ENCODE measurements at places on chromosomes 5 and 9. TPM values are rescaled to one million over a fixed set of nuclear protein-coding genes. Genes with fewer than 3 reads are reported as not detected.

Gene SHOC1
- not detected for total RNA-seq

- no peaks in the 10 kb centered on the region for H3K27me3 ChIP-seq
- H3K4me1 ChIP-seq: no peaks in the 10 kb centered on the region
- DNase-seq: no peak
- H3K36me3 ChIP-seq: no peaks in the 10 kb centered on the region
- H3K4me3 ChIP-seq: no peak overlapping the region
Measured at GRCh38 chr5:107418071-107418470, 252.7 kb downstream of the EFNA5 start.

Gene DOCK8
- total RNA-seq: 22.6 TPM

- H3K4me3 ChIP-seq: no peak overlapping the region
- peaks cover 9% of the 10 kb centered on the region for H3K4me1 ChIP-seq
- DNase-seq: peak; percentile 63
- H3K36me3 ChIP-seq: no peaks in the 10 kb centered on the region
- H3K27me3 ChIP-seq: no peaks in the 10 kb centered on the region
- no peak overlapping the region for H3K27ac ChIP-seq
Measured at GRCh38 chr9:130680836-130681768, 12.5 kb upstream of the EXOSC2 start.

GRCh38 chr9:89464300-89464901, 33.5 kb downstream of the SEMA4D start:
- H3K4me3 ChIP-seq: no peak overlapping the region
- no peaks in the 10 kb centered on the region for H3K27me3 ChIP-seq
- H3K36me3 ChIP-seq: no peaks in the 10 kb centered on the region
- DNase-seq: no peak
- H3K4me1 ChIP-seq: no peaks in the 10 kb centered on the region

Gene PCDH1
- total RNA-seq: 9.8 TPM

DNA sequence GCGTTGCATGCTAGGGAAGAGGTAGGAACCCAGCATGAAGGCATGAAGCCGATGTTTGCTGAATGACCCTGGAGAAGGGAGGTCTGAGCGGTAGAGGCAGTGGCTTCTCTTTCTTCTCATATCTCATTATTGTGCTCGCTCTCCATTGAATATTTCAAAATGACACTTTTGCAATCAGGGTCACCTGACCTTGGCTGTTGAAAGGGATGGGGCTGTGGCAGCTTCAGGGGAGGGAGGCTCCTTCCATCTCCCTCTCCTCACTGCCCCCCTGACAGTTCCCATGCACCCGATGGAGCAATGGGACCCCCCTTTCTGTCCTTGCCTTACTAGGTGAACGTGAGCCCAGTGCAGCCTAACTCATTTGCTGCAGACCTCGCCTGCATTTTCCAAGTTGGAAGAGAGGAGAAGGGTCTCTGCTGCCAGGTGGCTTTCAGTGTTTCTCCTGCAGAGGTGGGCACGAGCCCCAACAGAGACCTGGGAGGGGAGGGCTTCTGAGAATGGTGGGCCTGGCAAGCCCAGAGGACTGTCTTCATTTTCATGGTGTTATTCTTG, 17.9 kb downstream of the STC2 start:
- H3K36me3 ChIP-seq: no peaks in the 10 kb centered on the region
- no peaks in the 10 kb centered on the region for H3K27me3 ChIP-seq
- H3K4me1 ChIP-seq: no peaks in the 10 kb centered on the region
- no peak overlapping the region for H3K4me3 ChIP-seq
- H3K27ac ChIP-seq: no peak overlapping the region
- DNase-seq: no peak

Gene GPR150
- total RNA-seq: not detected

DNA sequence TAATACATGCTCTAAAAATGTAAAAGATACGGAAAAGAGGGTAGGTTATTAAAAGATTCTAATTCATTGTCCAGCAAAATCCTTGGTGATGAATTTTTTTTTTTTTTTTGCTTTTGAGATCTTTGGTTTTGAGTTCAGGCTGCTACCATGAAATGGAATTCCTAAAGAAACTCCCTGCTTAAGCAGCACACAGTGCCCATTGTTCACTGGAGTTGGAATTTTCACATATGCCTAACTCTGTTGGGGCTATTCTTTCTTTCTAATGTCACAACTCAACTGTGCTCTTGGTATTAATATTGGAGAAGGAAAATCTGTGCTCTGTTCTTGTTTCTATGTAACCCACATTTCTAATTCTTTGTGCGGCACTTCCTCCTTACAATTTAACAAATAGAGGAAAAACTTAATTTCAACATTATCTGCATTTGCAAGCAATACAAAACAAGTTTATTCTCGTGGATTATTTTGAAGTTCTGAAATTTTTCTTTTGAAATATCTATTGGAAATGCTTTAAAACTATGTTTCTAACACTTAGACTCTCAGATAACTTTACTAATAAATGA, 21.6 kb downstream of the MATR3 start:
- peaks cover 35% of the 10 kb centered on the region for H3K36me3 ChIP-seq
- no peak overlapping the region for H3K27ac ChIP-seq
- no peaks in the 10 kb centered on the region for H3K4me1 ChIP-seq
- H3K4me3 ChIP-seq: no peak overlapping the region

DNA sequence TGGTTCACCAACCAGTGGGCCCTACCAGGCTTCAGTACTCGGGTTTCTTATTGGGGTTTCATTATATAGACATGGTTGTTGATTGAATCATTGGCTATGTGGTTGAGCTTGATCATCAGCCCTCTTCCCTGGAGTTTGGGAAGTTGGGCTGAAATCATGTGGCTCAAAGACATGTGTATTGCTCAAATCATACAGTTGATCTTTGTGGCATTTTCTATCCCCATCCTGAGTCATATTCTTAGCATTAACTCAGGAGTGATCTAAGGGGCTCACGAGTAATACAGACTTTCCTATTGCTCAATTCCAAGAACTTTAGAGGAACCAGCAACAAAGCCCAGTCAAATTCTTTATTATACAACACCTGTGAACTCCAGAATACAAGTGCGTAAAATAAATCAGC, 66.2 kb downstream of the SMC5 start:
- H3K36me3 ChIP-seq: peaks cover 26% of the 10 kb centered on the region
- H3K4me1 ChIP-seq: no peaks in the 10 kb centered on the region
- no peak overlapping the region for H3K27ac ChIP-seq
- H3K4me3 ChIP-seq: no peak overlapping the region
- H3K27me3 ChIP-seq: no peaks in the 10 kb centered on the region

DNA sequence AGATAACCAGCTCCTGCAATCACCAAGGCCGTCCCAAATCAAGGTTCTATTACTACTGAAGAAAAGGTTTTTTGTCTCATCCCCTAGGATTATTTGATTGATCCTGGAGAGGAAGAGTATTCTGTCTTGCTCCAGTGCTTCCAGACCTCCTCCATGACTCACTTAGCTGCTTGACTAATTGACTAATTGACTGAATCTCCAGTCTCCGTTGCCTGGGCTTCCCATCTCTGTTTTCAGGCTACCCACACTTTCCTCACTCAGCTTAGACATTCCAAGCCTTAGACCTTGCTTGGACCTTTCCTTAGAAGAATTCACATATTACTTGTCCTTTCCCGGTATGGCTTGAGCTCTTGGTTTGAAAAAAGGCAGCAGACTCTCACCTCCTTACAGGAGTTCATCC, 60.6 kb downstream of the FRMD3 start:
- H3K27me3 ChIP-seq: no peaks in the 10 kb centered on the region
- no peak overlapping the region for H3K27ac ChIP-seq
- no peaks in the 10 kb centered on the region for H3K36me3 ChIP-seq

Gene DMRT2
- not detected for total RNA-seq

DNA sequence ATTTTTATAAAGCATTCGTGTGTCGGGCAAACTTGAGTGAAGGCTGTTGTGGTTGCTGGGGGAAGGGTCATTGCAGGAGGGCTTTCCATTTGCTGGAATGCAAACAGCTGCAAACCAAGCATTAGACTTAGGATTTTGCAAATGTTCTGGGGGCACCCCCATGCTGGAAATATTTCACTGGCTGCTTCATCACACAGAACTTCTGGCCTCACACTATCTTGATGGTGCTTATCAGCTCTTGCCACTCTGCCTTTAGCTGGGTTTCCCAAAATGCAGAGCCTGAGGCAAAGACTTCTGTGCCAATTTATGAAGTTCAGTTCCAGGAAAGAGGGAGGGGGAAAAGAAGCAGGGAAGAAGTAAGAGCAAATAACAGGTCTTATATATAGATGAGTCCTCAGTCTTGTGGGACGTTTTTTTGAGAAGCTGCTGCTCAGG, 8.6 kb upstream of the COL15A1 start:
- no peak for DNase-seq
- no peaks in the 10 kb centered on the region for H3K27me3 ChIP-seq

Gene TMEM215
- total RNA-seq: not detected

DNA sequence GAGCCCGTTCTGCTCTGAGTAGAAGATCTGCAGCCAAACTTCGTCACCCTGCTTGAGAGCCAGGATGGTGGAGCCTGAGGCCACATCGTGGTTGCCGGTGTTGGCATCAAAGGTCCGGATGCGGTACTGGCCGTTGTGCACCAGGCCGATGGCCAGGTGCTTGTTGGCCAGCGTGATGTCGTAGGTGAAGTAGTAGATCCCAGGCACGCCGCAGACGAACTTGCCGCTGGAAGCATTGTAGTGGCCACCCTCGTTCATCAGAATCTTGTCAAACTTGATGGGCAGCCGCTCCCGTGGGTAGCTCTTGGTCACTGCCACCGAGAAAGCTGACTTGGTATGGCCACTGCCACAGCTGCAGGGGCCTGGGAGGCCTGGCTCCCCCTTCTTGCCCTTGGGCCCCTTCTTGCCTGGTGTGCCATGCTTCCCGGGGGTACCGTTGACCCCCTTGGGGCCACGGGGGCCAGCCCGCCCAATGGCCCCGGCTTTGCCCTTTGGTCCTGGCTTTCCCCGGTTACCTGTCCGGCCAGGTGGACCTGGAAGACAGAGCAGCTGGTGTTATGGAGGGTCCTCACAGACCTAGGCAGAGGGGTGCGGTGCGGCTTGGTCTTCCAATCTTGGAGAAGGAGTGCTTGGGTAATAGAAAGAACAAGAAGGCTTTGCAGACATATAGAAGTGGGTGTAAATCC, 21.0 kb downstream of the C1QTNF2 start:
- H3K4me3 ChIP-seq: no peak overlapping the region
- H3K27ac ChIP-seq: no peak overlapping the region
- H3K27me3 ChIP-seq: peaks cover 4% of the 10 kb centered on the region

DNA sequence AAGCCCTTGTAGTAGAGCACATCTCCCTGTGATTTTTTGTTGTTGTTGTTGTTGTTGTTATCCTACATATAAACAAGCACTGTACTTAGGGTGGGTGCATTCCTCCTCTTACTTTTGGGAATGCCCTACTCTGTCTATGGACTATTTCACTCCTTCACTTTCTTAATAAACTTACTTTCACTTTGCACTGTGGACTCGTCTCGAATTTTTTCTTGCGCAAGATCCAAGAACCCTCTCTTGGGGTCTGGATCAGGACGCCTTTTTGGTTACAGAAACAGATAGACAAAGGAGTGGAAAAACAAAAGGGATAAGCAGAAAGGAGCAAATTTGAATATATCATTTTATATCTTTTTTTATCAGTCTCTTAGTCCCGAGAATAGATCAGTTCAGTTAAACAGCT, 14.4 kb upstream of the PAIP1 start:
- peaks cover 5% of the 10 kb centered on the region for H3K4me1 ChIP-seq
- H3K36me3 ChIP-seq: no peaks in the 10 kb centered on the region
- no peaks in the 10 kb centered on the region for H3K27me3 ChIP-seq

GRCh38 chr5:115377468-115378217, 81.2 kb upstream of the CCDC112 start:
- DNase-seq: no peak
- H3K27ac ChIP-seq: no peak overlapping the region
- no peaks in the 10 kb centered on the region for H3K4me1 ChIP-seq
- H3K27me3 ChIP-seq: no peaks in the 10 kb centered on the region
- H3K36me3 ChIP-seq: no peaks in the 10 kb centered on the region

Gene TBC1D2
- total RNA-seq: 5.1 TPM

- peaks cover 4% of the 10 kb centered on the region for H3K27me3 ChIP-seq
- no peak overlapping the region for H3K4me3 ChIP-seq
- H3K4me1 ChIP-seq: peaks cover 5% of the 10 kb centered on the region
- no peak for DNase-seq
- H3K27ac ChIP-seq: no peak overlapping the region
- no peaks in the 10 kb centered on the region for H3K36me3 ChIP-seq
Measured at GRCh38 chr9:88539246-88539645, 4.3 kb downstream of the NXNL2 start.

Data from liver (tissue), 10 donors.